ENCODE measurements at places on chromosomes 16 and 17. TPM values are rescaled to one million over a fixed set of nuclear protein-coding genes. Genes with fewer than 3 reads are reported as not detected.

The NPIPA3 gene
- polyA plus RNA-seq = 4.0 TPM

GRCh38 chr16:56855946-56856345, 9.1 kb upstream of the SLC12A3 start:
- no peak overlapping the region for H3K27ac ChIP-seq
- H3K36me3 ChIP-seq = no peaks in the 10 kb centered on the region
- peak; percentile 5 for DNase-seq
- H3K27me3 ChIP-seq = no peaks in the 10 kb centered on the region
- no peaks in the 10 kb centered on the region for H3K4me1 ChIP-seq

GRCh38 chr16:14419817-14420216, 210.2 kb downstream of the PARN start:
- no peak overlapping the region for H3K27ac ChIP-seq
- H3K36me3 ChIP-seq = no peaks in the 10 kb centered on the region

The PTGES3L gene
- polyA plus RNA-seq = 58.0 TPM

GRCh38 chr17:79624718-79625478, 14.0 kb upstream of the RBFOX3 start:
- DNase-seq = no peak
- H3K36me3 ChIP-seq = no peaks in the 10 kb centered on the region
- H3K27me3 ChIP-seq = peaks cover 10% of the 10 kb centered on the region

The C16orf46 gene
- polyA plus RNA-seq = 1.7 TPM

- H3K36me3 ChIP-seq = no peaks in the 10 kb centered on the region
- H3K4me1 ChIP-seq = no peaks in the 10 kb centered on the region
- H3K4me3 ChIP-seq = no peak overlapping the region
- no peak for DNase-seq
Observed at GRCh38 chr16:13613165-13613564, 306.8 kb upstream of the ERCC4 start.

The KRTAP9-9 gene
- polyA plus RNA-seq = not detected

DNA sequence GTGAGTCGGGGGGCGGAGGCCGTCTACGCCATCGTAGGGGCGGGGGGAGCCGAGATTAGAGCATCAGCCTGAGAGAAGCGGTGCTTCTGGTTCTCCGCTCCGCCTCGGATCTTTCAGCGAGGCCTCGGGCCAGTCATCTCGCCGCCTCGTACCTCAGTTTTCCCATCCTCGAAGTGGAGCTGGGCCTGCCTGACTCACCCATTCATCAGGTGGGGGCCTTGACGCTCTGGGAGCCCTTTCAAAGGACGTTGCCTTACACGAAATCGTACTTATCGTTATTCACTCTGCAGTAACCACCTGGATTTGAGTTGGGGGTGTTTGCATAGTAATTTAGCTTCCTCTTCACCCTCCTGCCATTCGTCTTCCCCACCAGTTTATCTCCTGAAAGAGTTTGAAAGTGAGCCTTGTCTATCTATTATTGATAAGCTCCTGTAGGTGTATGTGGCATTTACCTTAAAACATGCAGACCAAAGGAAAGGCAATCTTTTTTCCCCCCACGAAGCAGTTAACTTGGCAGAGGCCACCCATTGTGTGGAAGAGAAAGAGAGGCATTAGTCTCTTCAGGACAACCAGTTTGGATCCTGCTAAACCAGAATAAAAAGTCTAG, 674 bp downstream of the TAF15 start:
- H3K4me3 ChIP-seq = peak overlapping the region; percentile 58
- DNase-seq = no peak
- peaks cover 50% of the 10 kb centered on the region for H3K4me1 ChIP-seq
- H3K27ac ChIP-seq = peak overlapping the region; percentile 91
- no peaks in the 10 kb centered on the region for H3K27me3 ChIP-seq
- no peaks in the 10 kb centered on the region for H3K36me3 ChIP-seq

The OR1A1 gene
- not detected for polyA plus RNA-seq

The SCNN1B gene
- polyA plus RNA-seq = 0.15 TPM

GRCh38 chr17:44780845-44781480, 22.2 kb downstream of the ADAM11 start:
- no peak overlapping the region for H3K4me3 ChIP-seq
- H3K4me1 ChIP-seq = peaks cover 40% of the 10 kb centered on the region
- H3K27me3 ChIP-seq = no peaks in the 10 kb centered on the region
- DNase-seq = peak; percentile 35

GRCh38 chr17:37761059-37761458, 16.2 kb upstream of the HNF1B start:
- H3K27ac ChIP-seq = no peak overlapping the region
- no peak overlapping the region for H3K4me3 ChIP-seq
- DNase-seq = no peak
- no peaks in the 10 kb centered on the region for H3K4me1 ChIP-seq

GRCh38 chr17:58447039-58447975, 30.0 kb upstream of the RNF43 start:
- peak; percentile 14 for DNase-seq
- H3K27ac ChIP-seq = no peak overlapping the region
- H3K4me3 ChIP-seq = no peak overlapping the region
- no peaks in the 10 kb centered on the region for H3K4me1 ChIP-seq
- H3K36me3 ChIP-seq = no peaks in the 10 kb centered on the region
- H3K27me3 ChIP-seq = no peaks in the 10 kb centered on the region

DNA sequence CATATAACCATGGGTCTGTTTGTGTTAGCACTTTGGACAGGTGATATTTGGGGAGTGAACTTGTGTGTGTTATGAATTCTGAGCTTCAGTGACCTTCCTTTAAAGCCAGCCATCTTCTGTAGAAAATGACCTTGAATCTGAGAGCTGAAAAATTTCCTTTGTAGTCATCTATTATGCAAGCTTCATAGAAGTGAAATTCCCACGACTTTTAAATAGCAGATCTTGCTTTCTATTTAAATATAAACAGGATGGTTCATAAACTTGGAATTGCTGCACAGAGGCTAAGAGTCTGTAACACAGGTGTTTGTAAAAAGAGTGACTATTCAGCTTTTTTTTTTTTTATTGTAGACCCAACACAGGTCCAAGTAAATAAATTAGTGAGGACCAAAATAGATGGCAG, 85.5 kb downstream of the MARCHF10 start:
- no peaks in the 10 kb centered on the region for H3K36me3 ChIP-seq
- no peak overlapping the region for H3K27ac ChIP-seq
- no peaks in the 10 kb centered on the region for H3K27me3 ChIP-seq
- no peak overlapping the region for H3K4me3 ChIP-seq
- H3K4me1 ChIP-seq = no peaks in the 10 kb centered on the region
- DNase-seq = no peak

The ZNF385C gene
- polyA plus RNA-seq = 0.11 TPM

DNA sequence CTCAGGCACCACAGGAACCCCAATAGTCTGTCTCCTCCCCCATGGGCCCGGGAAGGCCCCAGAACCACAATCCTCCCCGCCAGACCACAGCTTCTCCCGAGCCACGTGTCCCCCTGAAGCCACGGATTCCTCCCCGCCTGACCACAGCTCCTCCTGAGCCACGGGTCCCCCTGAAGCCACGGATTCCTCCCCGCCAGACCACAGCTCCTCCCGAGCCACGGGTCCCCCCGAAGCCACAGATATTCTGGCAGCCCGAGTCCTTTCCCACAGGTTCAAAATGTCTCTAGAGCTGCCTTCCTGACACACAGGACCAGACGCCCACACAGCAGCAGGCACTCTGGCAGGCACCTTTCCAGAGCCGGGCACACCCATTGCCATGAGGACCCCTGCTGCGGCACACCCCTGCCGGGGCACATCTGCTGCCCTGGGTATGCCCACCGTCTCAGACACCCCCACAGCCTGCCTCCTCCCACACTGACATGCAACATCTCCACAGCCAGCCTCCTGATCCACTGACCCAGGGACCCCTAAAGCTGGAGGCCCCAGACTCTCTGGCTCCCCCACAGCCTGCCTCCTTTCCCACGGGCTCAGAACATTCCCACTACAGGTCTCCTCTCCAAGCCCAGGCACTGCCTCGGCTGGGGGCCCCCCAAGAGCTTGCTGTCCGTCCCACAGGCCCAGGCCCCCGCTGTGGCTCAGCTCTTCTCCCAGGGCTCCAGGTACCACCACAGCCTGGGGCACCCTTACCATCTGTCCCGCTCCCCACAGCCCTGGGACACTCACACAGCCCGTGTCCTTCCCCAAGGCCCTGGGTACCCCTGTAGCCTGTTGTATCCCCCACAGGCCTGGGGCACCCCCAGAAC, 2.2 kb downstream of the KIAA0753 start:
- no peak for DNase-seq
- H3K27ac ChIP-seq = no peak overlapping the region
- no peaks in the 10 kb centered on the region for H3K27me3 ChIP-seq

GRCh38 chr17:21522755-21523336, 146.7 kb downstream of the KCNJ12 start:
- H3K27ac ChIP-seq = no peak overlapping the region
- H3K27me3 ChIP-seq = no peaks in the 10 kb centered on the region
- no peaks in the 10 kb centered on the region for H3K36me3 ChIP-seq
- no peak for DNase-seq

GRCh38 chr16:30526823-30527634, 663 bp upstream of the ZNF768 start:
- H3K36me3 ChIP-seq = peaks cover 29% of the 10 kb centered on the region
- peaks cover 24% of the 10 kb centered on the region for H3K4me1 ChIP-seq
- peak overlapping the region; percentile 99 for H3K27ac ChIP-seq
- DNase-seq = peak; percentile 99
- H3K27me3 ChIP-seq = no peaks in the 10 kb centered on the region
- peak overlapping the region; percentile 35 for H3K4me3 ChIP-seq

DNA sequence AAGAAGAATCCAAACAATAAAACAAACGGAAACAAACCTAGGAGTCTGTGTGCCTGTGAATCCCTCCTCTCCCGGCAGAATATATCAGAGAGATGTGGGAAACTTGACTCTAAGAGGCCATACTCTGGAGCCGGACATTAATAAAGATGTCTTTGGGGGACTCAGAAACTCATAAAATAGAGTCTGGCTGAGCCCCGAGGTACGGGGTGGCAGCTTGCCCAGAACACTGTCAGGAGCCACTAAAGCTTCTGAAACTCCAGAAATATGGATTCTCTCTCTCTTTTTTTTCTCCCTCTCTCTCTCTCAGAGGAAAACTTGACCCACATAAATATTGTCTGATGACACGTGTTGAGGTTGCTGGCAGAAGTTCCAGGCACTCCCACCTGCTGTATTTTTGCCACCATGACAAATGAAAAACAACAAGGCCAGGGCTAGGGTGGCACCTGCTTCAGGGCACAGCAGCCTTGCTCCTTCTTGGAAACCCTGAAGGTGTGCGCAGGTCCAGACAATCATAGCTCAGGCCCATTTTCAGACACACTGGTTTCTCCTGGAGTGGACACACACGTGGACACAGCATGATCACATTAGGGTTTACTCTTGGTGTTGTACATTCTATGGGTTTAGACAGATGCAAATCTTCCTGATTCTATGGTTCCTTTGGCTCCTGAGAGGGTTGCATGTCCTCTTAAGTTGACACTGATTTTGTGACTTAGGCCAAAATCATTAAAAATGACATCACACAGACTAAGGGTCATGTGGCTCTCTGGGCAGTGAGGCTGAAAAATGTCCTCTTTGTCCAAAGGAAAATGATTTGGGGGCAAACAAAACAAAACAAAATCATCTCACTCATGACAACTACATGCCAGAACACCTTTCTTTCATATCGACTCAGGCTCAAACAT, 282.6 kb upstream of the IRX3 start:
- H3K4me3 ChIP-seq = no peak overlapping the region
- H3K4me1 ChIP-seq = no peaks in the 10 kb centered on the region
- no peak overlapping the region for H3K27ac ChIP-seq
- no peaks in the 10 kb centered on the region for H3K27me3 ChIP-seq
- no peak for DNase-seq

- no peaks in the 10 kb centered on the region for H3K27me3 ChIP-seq
- DNase-seq = no peak
- no peaks in the 10 kb centered on the region for H3K36me3 ChIP-seq
- no peak overlapping the region for H3K4me3 ChIP-seq
Observed at GRCh38 chr17:15441315-15441714, 26.1 kb downstream of the CDRT4 start.

GRCh38 chr17:80124351-80124981, 22.5 kb downstream of the EIF4A3 start:
- H3K27me3 ChIP-seq = no peaks in the 10 kb centered on the region
- no peak for DNase-seq
- H3K27ac ChIP-seq = no peak overlapping the region

DNA sequence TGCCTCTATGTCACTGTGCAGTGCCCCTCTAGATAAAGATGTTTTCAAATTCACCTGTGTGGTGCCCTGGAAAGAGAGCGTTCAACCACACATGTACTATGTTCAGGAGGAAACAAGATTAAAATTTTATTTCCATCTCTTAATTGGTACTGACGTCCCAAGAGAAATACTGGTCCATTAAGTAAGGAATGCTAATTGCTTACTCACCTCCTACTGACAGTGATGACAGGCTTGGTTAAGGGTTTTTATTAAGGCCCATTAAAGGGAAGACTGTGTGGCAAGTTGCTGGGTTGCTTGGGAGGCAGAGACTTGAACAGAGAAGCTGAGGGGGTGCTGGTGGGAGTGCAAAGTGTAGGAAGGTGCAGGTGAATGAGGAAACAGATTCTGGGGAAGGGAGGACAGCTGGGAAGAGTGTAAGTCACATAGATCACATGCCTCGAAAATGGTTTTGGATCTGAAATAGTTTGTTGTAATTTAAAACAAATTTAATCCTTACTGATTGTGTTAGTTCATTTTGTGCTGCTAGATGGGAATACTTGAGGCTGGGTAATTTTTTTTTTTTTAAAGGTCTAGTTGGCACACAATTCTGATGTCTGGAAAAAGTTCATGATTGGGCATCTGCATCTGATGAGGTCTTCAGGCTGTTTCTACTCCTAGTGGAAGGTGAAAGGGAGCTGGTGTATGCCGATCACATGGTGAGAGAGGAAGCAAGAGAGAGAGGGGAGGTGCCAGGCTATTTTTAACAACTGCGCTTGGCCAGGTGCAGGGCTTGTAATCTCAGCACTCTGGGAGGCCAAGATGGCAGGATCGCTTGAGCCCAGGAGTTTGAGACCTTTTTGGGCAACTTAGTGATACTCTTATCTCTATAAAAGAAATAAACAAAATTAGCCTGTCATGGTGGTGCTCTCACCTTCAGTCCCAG, 140.5 kb downstream of the CACNG3 start:
- H3K4me1 ChIP-seq = no peaks in the 10 kb centered on the region
- H3K4me3 ChIP-seq = no peak overlapping the region
- H3K36me3 ChIP-seq = no peaks in the 10 kb centered on the region
- no peak overlapping the region for H3K27ac ChIP-seq
- DNase-seq = no peak

The PSMD3 gene
- 72.6 TPM for polyA plus RNA-seq

The CNGB1 gene
- not detected for polyA plus RNA-seq
